ENCODE measurements at places on chromosomes 6 and 20.

GRCh38 chr6:28580475-28580874, 54.8 kb downstream of the GPX5 start:
- no peak overlapping the region for H3K27ac ChIP-seq
- H3K4me1 ChIP-seq = no peaks in the 10 kb centered on the region
- no peaks in the 10 kb centered on the region for H3K36me3 ChIP-seq
- DNase-seq = no peak
- no peak overlapping the region for H3K4me3 ChIP-seq

DNA sequence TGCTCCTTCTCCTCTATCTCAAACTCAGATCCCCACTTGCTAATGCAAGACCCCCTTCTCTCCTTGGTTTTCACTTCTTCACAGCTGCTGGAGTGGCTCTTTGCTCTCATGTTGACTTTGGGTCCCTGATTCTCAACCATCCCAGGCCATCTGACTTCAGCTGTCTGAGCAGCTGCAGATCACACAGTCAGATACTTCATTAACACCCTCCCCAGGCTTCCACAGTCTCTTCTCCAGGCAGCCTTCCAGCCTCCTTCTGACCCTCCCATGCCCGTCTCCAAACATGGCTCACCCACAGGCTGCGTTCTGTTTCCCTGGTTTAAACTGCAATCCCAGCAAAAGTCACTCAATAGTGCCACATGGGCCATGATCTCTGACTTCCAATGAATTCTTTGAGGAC, 65.4 kb downstream of the HIVEP2 start:
- no peaks in the 10 kb centered on the region for H3K27me3 ChIP-seq
- peaks cover 71% of the 10 kb centered on the region for H3K4me1 ChIP-seq
- DNase-seq = no peak
- no peak overlapping the region for H3K4me3 ChIP-seq
- peaks cover 39% of the 10 kb centered on the region for H3K36me3 ChIP-seq

- H3K27ac ChIP-seq = no peak overlapping the region
- no peak overlapping the region for H3K4me3 ChIP-seq
- no peak for DNase-seq
These were observed 2.5 kb downstream of the GTF2H5 start for GRCh38 chr6:158170656-158171081.

DNA sequence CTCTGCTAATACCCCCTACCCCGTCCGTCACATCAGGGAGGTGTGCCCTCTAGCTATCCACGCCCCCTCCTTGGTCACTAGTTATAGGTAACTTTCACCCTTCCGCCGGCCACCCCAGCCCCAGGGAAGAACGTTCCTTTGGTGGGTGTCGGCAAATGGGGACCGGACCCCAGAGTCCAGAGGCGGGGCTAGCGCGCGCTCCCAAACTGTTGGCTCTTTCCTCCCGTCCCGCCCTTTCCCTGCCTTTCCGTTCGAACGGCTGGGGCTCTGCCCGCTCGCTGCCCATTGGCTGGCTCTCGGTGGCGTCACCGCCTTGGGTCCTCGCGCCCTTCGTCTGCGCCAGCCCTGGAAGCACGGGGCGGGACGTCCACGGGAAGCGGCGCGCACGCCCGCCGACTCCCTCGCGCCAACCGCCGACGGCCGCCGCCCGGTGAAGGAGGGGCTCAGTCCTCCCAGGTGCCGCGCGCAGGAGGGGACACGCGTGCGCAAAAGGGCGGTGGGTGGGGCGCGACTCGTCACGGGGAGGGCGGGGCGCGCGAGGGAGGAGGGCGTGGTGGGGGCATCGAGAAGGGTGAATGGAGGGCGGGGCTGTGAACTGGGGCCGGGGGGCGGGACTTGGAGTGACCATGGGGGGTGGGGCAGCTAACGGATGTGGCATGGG, 634 bp upstream of the PHF1 start:
- no peaks in the 10 kb centered on the region for H3K27me3 ChIP-seq
- peak overlapping the region; percentile 80 for H3K4me3 ChIP-seq
- H3K36me3 ChIP-seq = peaks cover 65% of the 10 kb centered on the region
- peak overlapping the region; percentile 97 for H3K27ac ChIP-seq

DNA sequence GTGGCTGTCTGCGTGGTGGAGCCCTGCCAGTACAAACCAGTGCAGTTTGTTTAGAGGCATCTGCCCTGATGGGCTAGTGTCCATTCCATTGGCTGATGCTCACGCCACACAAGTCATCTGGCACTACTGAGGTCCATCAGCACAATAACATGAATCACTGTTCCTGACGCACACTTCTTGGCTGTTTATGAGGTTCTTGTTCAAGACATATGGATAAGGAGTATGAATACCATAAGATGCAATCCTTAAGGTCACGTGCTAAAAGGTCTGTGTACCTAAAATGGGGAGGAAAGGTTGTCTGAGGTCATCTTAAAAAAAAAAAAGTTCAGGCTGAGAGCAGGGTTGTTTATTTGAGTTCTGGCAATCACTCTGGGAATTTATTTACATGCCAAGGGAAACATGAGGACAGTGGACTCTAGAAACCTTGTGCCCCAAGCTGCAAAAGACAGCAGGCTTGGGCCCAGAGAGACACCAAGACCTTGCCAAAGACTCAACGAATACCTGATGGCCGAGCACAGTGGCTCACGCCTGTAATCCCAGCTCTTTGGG, 54.1 kb upstream of the SHLD1 start:
- no peaks in the 10 kb centered on the region for H3K36me3 ChIP-seq
- no peaks in the 10 kb centered on the region for H3K4me1 ChIP-seq
- H3K27me3 ChIP-seq = no peaks in the 10 kb centered on the region
- DNase-seq = no peak

DNA sequence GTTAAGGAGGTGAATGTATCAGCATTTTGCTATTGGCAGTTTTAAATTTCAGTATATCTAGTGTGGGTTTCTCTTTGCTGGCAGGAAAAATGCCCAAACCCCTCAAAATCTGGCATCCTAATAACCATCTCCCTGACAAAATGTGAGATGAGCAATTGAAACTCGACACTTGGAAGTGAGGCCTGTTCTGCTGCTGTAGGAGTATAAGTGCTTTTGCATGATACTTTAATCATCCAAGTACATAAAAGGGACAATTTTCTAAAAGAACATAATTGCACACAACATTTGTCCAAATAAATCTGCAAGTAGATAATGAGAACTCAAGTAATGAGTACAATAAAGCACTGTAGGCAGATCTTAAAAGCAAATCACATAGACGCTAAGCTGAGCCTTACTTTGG, 36.5 kb downstream of the LAMP5 start:
- H3K27ac ChIP-seq = no peak overlapping the region
- no peaks in the 10 kb centered on the region for H3K27me3 ChIP-seq
- H3K4me3 ChIP-seq = no peak overlapping the region
- DNase-seq = no peak
- H3K36me3 ChIP-seq = no peaks in the 10 kb centered on the region
- H3K4me1 ChIP-seq = no peaks in the 10 kb centered on the region

DNA sequence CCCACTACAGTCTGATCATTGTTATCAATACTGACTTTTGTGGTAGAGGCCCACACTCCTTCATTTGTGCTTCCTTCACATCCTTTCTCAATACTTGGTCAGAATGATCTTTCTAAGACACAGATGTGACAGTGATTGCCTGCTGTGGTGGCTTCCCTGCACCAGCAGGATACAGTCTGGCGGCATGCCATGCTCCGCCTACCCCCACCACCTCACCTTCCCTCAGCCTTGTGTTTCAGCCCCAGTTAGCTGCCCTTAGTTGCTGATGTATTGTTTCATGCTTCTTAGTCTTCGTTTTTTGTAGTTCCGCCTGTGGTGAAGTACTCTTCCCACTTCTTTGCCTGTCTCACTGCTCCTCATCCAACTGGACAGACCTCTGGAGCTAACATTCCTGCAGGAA, 10.9 kb downstream of the LRRC1 start:
- H3K36me3 ChIP-seq = no peaks in the 10 kb centered on the region
- no peak overlapping the region for H3K27ac ChIP-seq
- no peak for DNase-seq
- peaks cover 1% of the 10 kb centered on the region for H3K4me1 ChIP-seq
- no peaks in the 10 kb centered on the region for H3K27me3 ChIP-seq

GRCh38 chr6:26198722-26199056, 111.5 kb downstream of the HFE start:
- peaks cover 40% of the 10 kb centered on the region for H3K4me1 ChIP-seq
- H3K27ac ChIP-seq = peak overlapping the region; percentile 96
- H3K27me3 ChIP-seq = no peaks in the 10 kb centered on the region
- peak overlapping the region; percentile 93 for H3K4me3 ChIP-seq
- peaks cover 30% of the 10 kb centered on the region for H3K36me3 ChIP-seq

DNA sequence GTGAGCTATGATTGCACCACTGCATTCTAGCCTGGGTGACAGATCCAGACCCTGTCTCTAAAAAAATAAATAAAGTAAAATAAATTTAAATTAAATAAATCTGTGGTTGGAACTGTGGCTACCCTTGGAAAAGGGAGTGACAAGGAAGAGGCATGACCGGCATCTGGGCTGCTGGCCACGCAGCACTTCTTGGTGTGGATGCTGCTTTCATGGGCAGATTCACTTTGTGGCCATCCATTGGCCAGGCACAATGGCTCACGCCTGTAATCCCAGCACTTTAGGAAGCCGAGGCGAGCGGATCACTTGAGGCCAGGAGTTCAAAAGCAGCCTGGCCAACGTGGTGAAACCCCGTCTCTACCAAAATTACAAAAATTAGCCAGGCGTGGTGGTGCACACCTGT, 16.1 kb downstream of the EBF4 start:
- peaks cover 14% of the 10 kb centered on the region for H3K4me1 ChIP-seq
- no peak overlapping the region for H3K27ac ChIP-seq
- no peaks in the 10 kb centered on the region for H3K27me3 ChIP-seq
- H3K4me3 ChIP-seq = no peak overlapping the region
- no peak for DNase-seq

- no peaks in the 10 kb centered on the region for H3K27me3 ChIP-seq
- peaks cover 11% of the 10 kb centered on the region for H3K36me3 ChIP-seq
- H3K4me1 ChIP-seq = peaks cover 42% of the 10 kb centered on the region
- peak; percentile 51 for DNase-seq
- H3K4me3 ChIP-seq = no peak overlapping the region
These were observed 50.0 kb upstream of the ESR1 start for GRCh38 chr6:151757506-151757955.

DNA sequence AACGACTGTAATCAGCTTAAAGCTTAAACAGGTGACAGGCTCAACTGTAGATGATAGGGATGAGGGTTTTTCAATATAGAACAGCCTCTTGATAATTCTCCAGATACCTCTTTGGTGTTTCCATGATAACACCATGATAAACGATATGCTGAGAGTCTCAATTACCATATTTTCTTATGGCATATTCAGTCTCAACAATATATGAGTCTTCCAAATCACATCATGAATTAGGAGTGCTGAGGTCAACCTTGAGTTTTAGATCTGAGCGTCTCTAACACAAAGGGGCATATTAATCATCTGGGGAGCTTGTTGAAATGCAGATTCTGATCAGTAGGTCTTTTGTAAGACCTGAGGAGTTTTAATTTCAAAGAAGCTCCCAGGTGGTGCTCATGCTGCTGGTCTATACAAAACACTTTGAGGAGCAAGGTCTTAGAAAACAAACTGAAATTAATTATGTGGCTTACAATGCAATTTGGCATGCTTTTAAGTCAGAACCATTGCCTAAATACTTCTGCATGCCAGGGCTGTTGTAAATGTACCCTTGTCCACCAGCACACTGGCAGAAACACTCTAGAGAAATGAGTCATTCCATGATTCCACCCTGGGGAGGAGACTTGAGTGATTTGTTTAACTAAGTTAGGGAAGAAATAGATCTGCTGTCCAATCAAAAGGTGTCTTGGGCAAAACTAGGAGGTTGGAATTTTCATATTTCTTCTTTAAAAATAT, 49.6 kb downstream of the PTCHD4 start:
- H3K4me3 ChIP-seq = no peak overlapping the region
- H3K4me1 ChIP-seq = no peaks in the 10 kb centered on the region
- DNase-seq = no peak
- H3K27me3 ChIP-seq = no peaks in the 10 kb centered on the region
- H3K27ac ChIP-seq = no peak overlapping the region
- H3K36me3 ChIP-seq = no peaks in the 10 kb centered on the region

- no peaks in the 10 kb centered on the region for H3K4me1 ChIP-seq
- H3K27me3 ChIP-seq = no peaks in the 10 kb centered on the region
- no peak overlapping the region for H3K27ac ChIP-seq
- H3K4me3 ChIP-seq = no peak overlapping the region
These were observed 31.0 kb downstream of the ADAT2 start for GRCh38 chr6:143419526-143419925.

DNA sequence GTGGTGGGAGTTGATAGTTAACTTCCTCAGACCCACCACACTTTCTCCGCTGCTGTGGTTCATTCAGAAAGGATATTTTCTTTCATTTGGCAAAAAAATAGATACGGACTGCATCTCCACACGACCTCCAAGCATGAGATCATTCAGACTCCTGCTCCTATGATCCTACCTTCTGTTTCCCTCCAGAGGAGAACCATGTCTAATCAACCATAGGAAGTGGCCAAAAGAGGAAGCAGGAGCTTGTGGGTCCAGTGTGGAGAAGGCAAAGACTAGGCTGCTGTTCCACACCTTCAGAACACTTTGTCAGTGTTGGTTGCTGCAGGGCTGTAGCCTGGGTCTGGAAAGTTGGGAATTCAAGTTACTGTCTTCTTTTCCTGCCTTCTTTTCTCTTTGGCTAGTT, 10.6 kb upstream of the KIF13A start:
- no peak for DNase-seq
- peaks cover 14% of the 10 kb centered on the region for H3K27me3 ChIP-seq
- H3K36me3 ChIP-seq = no peaks in the 10 kb centered on the region
- H3K4me3 ChIP-seq = no peak overlapping the region
- no peak overlapping the region for H3K27ac ChIP-seq

DNA sequence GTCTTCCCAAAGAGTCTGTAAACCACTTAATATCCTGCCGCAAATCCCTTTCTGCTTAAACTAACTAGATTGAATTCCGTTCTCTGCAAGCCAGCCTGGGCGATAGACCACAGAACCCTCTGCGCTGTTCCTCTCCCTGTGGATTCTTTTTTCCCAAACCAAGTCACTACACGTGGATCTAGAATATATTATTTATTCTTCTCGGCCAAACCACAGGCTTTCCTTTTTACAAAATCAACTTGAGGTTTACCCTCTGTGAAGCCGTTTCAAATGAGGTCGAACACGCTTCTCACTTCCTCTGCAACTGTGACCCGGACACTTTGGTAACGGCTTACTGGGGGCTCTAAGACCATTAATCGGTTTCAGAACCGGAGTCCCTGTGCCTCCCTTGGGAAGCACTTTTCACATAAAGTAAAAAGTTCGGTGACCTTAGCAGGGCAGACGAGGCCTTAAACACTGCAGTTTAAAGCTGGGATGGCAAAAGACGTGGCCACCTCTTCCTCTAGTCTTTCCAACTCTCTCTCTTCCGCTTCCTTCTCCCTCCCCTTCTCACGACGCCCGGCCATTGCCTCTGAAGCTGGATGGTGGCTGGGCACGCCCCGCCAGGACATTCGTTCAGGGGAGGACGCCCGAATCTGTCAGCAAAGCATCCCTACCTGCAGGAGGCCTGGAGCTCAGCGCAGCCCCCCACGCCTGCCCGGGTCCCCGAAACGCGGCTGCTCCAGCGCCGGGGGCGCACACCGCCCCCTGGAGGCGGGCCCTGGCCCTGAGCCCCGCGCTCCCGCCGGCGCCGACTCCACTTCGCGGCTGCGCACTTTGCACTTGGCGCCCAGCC, 55.0 kb upstream of the FOXC1 start:
- H3K4me1 ChIP-seq = peaks cover 34% of the 10 kb centered on the region
- H3K36me3 ChIP-seq = no peaks in the 10 kb centered on the region
- H3K4me3 ChIP-seq = peak overlapping the region; percentile 80
- peaks cover 17% of the 10 kb centered on the region for H3K27me3 ChIP-seq
- peak overlapping the region; percentile 74 for H3K27ac ChIP-seq

- H3K4me3 ChIP-seq = no peak overlapping the region
- H3K4me1 ChIP-seq = no peaks in the 10 kb centered on the region
- DNase-seq = no peak
- no peaks in the 10 kb centered on the region for H3K27me3 ChIP-seq
- H3K36me3 ChIP-seq = no peaks in the 10 kb centered on the region
These were observed 336.1 kb downstream of the FARS2 start for GRCh38 chr6:5597413-5597812.

Data from activated CD4-positive, alpha-beta memory T cell treated with anti-CD3 and anti-CD28 coated beads, Interleukin-2, amount 10 ng/mL, durations not matched to agents 7 days and 5 days (primary cell).